ENCODE measurements at places on chromosomes 13 and 19. TPM values are rescaled to one million over a fixed set of nuclear protein-coding genes. Genes with fewer than 3 reads are reported as not detected.

CABP5 gene
- not detected for polyA plus RNA-seq

GRCh38 chr19:57559008-57559403 is 657 bp downstream of the ZNF550 start:
- H3K27ac ChIP-seq: peak overlapping the region; percentile 70
- peaks cover 2% of the 10 kb centered on the region for H3K36me3 ChIP-seq

DNA sequence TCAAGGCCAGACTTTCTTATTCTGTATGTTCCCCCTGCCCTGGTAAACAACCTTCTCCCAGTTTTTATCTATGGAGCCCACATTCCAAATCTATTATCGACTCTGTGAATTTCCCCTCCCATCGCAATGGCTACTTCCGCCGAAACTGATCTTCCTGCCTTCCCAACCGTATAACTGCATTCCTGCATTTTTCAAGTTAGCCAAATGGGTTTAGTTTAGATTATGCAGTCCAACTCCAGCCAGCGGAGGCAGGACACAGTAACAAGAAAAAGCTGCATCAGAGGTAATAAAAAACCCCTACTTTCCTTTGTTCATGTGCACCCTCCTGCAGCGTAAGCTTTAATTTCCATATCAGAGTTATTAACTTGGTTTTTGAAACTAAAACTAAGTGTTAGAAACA is 112.2 kb upstream of the ZNF91 start:
- no peaks in the 10 kb centered on the region for H3K4me1 ChIP-seq
- H3K27me3 ChIP-seq: no peaks in the 10 kb centered on the region
- no peaks in the 10 kb centered on the region for H3K36me3 ChIP-seq
- no peak overlapping the region for H3K27ac ChIP-seq
- no peak overlapping the region for H3K4me3 ChIP-seq

DNA sequence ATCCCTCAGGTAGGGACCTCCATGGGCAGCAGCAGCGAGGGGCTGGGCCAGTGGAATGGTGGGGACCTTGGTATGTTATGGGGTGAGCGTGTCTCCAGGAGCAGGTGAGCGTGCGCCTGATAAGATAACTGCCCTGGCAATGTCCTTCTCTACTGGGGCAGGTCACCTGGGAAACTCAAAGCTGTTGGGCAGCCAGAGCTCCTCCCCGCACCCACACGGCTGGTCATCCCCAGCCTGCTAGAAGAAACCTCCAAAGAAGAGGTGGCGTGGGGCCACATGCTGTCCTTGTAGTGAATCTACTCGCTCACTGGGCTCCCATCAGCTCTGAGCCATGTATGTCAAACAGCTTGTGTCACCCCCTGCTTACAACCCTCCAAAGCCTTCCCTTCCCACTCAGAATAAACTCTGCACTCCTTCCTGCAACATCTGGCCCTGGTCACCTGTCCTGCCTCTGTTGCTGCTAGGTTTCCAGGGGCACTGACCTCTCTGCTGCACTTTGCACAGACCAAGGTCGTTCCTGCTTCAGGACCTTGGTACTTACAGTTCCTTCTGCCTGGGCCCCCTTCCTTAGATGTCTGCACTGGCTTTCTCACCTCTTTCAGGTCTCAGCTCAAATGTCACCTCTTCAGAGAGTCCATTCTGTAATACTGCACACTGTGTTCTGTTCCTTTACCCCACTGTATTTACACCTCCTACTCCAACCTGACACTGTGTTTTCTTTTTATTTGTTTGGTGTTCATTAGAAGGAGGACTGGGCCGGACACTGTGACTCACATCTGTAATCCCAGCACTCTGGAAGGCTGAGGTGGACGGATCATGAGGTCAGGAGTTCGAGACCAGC is 1.8 kb upstream of the ATP4A start:
- no peak overlapping the region for H3K4me3 ChIP-seq
- no peaks in the 10 kb centered on the region for H3K4me1 ChIP-seq
- H3K36me3 ChIP-seq: no peaks in the 10 kb centered on the region

- no peaks in the 10 kb centered on the region for H3K36me3 ChIP-seq
- no peaks in the 10 kb centered on the region for H3K4me1 ChIP-seq
- no peak overlapping the region for H3K4me3 ChIP-seq
- no peak overlapping the region for H3K27ac ChIP-seq
These were observed 511.3 kb downstream of the MYO16 start for GRCh38 chr13:109140479-109141349.
